ENCODE measurements at places on chromosomes 2 and 18. TPM values are rescaled to one million over a fixed set of nuclear protein-coding genes. Genes with fewer than 3 reads are reported as not detected.

DNA sequence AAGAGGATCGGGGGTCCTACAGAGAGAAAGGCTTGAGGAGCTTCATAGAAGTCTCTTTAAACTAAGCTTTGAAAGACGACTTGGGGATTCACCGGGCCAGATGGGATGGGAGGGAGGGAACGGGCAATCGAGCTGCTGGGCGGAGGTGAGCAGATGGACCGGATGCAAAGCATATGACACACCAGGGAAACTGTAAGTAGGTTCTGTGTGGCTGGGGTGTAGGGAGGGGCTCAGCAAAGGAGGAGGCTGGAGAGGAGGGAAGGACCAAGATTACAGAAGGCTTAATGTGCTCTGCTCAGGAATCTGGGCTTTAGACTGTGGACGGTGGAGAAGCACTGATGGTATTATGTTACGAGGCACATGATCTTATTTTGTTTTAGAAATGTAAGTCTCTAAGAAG is 131.5 kb downstream of the MAIP1 start:
- no peaks in the 10 kb centered on the region for H3K36me3 ChIP-seq
- H3K4me3 ChIP-seq, result no peak overlapping the region
- no peaks in the 10 kb centered on the region for H3K4me1 ChIP-seq
- 0 out of 2 replicates have a peak, but pooled peaks cover 4% of the 10 kb centered on the region for H3K27me3 ChIP-seq
- H3K27ac ChIP-seq, result no peak overlapping the region

DNA sequence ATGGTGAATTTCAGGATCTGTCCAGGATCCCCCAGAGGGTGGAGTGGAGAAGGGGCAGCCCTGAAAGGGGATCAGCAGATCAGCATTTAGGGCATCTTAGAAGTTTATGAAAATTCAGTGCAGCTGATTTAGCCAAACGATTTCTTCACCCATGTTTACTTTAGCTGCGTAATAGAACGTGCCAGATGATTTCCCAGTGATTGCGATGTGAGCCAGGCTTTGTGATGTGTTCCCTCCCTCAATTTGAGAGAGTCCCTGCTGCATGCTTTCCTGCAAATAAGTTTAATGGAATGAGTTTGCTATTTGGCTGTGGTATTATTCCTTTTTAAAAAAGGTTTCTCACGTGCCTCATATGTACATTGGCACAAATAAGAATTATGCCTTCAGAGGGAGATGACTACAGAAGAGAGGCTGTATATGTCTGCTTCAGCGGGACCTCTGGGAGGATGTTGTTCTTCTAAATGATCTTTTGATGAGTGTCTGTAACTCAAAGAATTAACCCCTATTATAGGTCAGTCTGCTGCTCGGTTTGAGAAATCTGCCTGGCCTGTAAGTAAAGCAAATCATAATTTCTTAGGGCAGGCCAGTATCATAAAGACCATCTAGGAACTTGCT is 111.9 kb downstream of the MRO start:
- peak; percentile 16 for DNase-seq
- H3K36me3 ChIP-seq, result no peaks in the 10 kb centered on the region
- no peak overlapping the region for H3K4me3 ChIP-seq

DNA sequence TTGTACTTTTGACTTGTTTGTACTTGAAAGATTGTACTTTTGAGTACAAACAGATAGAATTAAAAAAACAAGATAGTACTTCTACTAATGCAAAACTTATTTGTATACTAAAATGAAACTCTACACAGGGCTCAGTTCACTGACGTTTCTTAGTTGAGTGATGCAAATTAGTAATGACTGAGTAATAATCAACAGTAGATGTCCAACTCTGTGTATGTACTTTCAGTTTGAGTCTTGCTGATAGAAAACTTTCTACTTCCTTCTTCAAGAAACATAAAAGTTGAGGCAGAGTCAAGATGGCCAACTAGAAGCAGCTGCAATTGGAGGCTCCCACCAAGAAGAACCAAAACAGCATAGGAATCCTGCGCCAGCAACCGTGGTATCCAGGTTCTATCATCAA is 585.0 kb downstream of the NR4A2 start:
- no peak for DNase-seq
- H3K27me3 ChIP-seq, result no peaks in the 10 kb centered on the region
- H3K4me3 ChIP-seq, result no peak overlapping the region
- H3K36me3 ChIP-seq, result no peaks in the 10 kb centered on the region

GRCh38 chr2:204877691-204878090 is 332.4 kb downstream of the PARD3B start:
- no peaks in the 10 kb centered on the region for H3K4me1 ChIP-seq
- DNase-seq, result no peak
- no peak overlapping the region for H3K27ac ChIP-seq
- no peaks in the 10 kb centered on the region for H3K27me3 ChIP-seq
- no peaks in the 10 kb centered on the region for H3K36me3 ChIP-seq
- no peak overlapping the region for H3K4me3 ChIP-seq

GRCh38 chr2:178247250-178247649 is 52.9 kb downstream of the OSBPL6 start:
- no peak overlapping the region for H3K27ac ChIP-seq
- DNase-seq, result no peak
- peaks cover 10% of the 10 kb centered on the region for H3K4me1 ChIP-seq
- no peaks in the 10 kb centered on the region for H3K36me3 ChIP-seq
- no peak overlapping the region for H3K4me3 ChIP-seq

- H3K4me3 ChIP-seq, result no peak overlapping the region
- H3K27me3 ChIP-seq, result no peaks in the 10 kb centered on the region
- H3K4me1 ChIP-seq, result no peaks in the 10 kb centered on the region
- DNase-seq, result no peak
- no peak overlapping the region for H3K27ac ChIP-seq
- H3K36me3 ChIP-seq, result 0 out of 2 replicates have a peak, but pooled peaks cover 6% of the 10 kb centered on the region
Observed at GRCh38 chr2:40147360-40147759, 304.5 kb downstream of the SLC8A1 start.

DNA sequence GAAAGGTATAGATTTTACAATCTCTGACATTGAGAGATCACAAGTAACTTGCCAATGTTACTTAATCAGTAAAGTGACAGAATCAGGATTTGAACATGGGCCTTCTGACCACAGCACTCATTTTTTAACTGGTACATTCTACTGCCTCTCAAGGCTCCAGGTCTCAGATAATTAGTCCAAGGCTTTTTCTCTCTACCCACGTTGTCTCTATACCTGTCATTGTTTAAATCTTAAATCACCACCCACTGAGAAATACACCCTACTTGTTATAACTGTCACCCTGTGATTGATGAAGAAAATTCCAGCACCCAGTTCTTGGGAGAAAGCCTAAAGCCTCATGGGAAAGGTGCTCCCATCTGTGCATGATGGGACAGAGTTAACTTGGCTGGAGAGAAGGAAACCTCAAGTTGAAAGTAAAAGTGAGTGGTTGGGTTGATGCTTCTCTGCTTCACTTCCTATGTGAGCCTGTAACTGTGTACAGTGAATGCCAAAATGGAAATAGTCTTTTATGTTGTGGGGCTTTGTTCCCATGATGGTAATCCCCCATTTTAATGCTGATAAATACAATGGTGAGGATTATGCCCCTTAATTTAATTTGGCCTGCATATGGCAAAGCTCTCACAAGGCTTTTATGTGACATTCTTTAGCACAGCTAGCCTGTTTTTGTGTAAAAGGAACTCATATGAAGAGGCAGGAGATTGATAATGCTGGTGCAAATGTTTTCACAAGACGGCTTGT is 190.1 kb upstream of the SP5 start:
- no peaks in the 10 kb centered on the region for H3K36me3 ChIP-seq
- peaks cover 7% of the 10 kb centered on the region for H3K27me3 ChIP-seq
- no peak for DNase-seq
- 0 out of 2 replicates have a peak overlapping the region, but pooled peaks have one; percentile 18 for H3K27ac ChIP-seq

GRCh38 chr2:16382451-16382850 is 283.2 kb downstream of the CYRIA start:
- H3K27ac ChIP-seq, result no peak overlapping the region
- H3K4me3 ChIP-seq, result no peak overlapping the region
- H3K36me3 ChIP-seq, result no peaks in the 10 kb centered on the region

DNA sequence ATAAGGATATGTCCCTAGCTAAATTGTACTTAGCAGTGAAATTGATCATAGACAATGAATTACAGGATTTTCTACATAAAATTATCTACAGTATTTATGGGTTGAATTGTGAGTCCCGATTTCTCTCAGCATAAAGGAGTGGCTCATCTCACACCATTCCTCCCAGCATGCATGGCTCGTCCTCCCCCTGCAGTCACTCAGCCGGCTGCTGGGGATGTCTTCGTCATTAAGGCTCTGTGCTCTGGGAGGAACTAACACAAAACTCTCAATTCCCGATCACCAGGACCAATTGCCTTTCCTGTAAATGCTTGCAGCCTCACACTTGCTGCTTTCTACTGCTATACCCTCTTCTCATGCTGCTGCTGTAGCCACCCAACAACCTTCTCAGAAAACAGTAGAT is 75.9 kb downstream of the TXNL1 start:
- H3K4me3 ChIP-seq, result no peak overlapping the region
- H3K4me1 ChIP-seq, result peaks cover 16% of the 10 kb centered on the region
- H3K27ac ChIP-seq, result no peak overlapping the region
- DNase-seq, result no peak
- H3K27me3 ChIP-seq, result peaks cover 5% of the 10 kb centered on the region
- no peaks in the 10 kb centered on the region for H3K36me3 ChIP-seq

- no peaks in the 10 kb centered on the region for H3K36me3 ChIP-seq
- no peak overlapping the region for H3K4me3 ChIP-seq
- DNase-seq, result no peak
- H3K27ac ChIP-seq, result no peak overlapping the region
- H3K4me1 ChIP-seq, result peaks cover 15% of the 10 kb centered on the region
Observed at GRCh38 chr18:50871846-50872245, 7.1 kb upstream of the ME2 start.

DNA sequence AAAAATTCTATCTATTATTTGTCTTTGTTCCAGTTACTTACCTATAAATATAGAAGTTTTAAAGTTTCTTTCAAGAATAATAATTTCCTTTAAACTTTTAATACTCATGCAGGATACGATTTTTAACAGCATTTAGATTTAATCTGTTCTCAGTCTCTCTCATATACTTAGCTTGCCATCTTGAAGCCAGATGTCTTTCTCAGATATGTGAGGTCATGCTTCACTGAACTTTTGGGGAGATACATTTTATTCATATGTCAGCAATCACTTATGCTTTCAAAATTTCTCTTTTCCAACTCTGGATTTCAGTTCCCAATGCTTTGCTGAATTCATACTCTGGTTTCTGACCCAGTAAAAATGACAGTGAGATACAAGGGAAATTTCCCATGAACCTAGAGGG is 66.5 kb upstream of the CCDC178 start:
- no peaks in the 10 kb centered on the region for H3K36me3 ChIP-seq
- no peak overlapping the region for H3K27ac ChIP-seq
- H3K4me1 ChIP-seq, result no peaks in the 10 kb centered on the region
- DNase-seq, result no peak
- H3K4me3 ChIP-seq, result no peak overlapping the region

- no peaks in the 10 kb centered on the region for H3K4me1 ChIP-seq
- no peaks in the 10 kb centered on the region for H3K27me3 ChIP-seq
- H3K4me3 ChIP-seq, result no peak overlapping the region
- no peak for DNase-seq
- no peak overlapping the region for H3K27ac ChIP-seq
Observed at GRCh38 chr2:234631646-234632514, 135.0 kb upstream of the ARL4C start.

The GAD1 gene
- 0.81 TPM for polyA plus RNA-seq

The IL18RAP gene
- polyA plus RNA-seq, result 0.11 TPM

All from GM23248 (cell line).